H1 (cell line): ENCODE measurements at places on chromosomes 2 and 18.

- no peak for DNase-seq
Observed at GRCh38 chr2:188519136-188519535, 227.5 kb downstream of the GULP1 start.

- no peak for DNase-seq
Observed at GRCh38 chr2:28495551-28496250, at the start of gene PLB1. Gene PLB1 (plus strand): TSS chr2:28496060. CDS start chr2:28496115, 55 bp downstream.

DNA sequence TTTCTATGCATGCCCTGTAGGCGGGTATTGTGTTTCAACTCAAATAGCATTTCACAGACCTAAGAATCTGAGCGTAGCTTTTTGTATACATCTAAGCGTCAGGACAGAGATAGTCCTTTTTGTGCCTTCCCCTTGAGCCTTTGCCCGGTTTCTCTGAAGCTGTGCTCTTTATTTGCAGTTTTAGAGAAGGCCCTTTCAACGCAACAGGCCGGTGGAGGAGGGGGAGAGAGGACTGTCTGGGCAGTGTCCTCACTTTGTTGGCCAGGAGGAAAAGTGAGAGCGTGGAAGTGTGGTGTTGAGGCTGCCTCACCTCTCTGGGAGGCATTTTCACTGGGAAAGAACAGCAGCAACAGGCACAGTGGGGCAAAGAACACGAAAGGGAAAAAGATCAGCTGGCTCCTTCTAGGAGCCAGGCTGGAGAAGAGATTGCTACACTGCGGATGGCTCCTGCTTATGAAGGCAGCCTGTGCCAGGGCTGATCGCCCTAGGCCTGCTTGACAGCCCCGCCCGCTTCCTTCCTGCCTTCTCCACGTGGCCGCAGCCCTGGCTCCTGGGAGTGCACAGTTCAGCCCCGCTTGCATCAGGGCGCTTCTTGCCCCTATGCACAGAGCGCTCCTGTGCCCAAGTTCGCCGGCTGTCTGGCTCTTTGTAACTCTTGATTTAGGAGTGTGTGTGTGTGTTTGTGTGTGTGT is 195.6 kb upstream of the POU3F3 start:
- peak; percentile 74 for DNase-seq

- DNase-seq = peak; percentile 8
Observed at GRCh38 chr2:159101755-159102489, 133.5 kb downstream of the TANC1 start.

GRCh38 chr2:99377879-99378278 is 40.7 kb downstream of the EIF5B start:
- no peak for DNase-seq
